ENCODE measurements at places on chromosomes 1 and 21.

DNA sequence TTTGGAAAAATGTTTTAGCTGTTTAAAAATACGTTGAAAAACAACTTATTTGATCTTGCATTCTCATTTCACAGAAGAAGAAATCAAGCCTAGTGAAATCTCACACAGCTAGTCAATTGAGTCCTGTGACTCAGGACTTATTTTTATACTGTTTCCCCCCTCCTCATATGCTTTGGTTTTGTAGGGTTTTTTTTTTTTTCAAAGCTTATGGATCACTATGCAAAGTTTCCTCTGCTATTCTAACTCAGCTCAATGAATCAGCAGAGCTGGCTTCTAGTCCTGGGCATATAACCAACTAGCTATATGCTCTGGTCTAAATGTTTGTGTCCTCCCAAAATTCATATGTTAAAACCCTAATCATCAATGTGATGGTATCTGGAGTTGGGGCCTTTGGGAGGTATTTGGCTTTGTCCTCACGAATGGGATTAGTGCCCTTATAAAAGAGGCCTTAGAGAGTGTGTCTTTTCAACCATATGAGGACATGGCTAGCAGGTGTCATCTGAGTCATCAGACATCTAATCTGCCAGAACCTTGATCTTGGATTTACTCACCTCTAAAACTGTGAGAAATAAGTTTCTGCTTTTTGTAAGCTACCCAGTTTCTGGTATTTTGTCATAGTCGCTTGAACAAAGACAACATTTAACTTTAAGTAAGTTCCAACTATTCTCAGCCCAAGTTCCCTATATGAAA, 317.2 kb upstream of the C1orf87 start:
- no peak for DNase-seq

GRCh38 chr1:189151361-189151760, 1326.3 kb downstream of the BRINP3 start:
- no peak for DNase-seq

- no peak for DNase-seq
These were observed 13.1 kb downstream of the TXNIP start for GRCh38 chr1:145983206-145983675.

DNA sequence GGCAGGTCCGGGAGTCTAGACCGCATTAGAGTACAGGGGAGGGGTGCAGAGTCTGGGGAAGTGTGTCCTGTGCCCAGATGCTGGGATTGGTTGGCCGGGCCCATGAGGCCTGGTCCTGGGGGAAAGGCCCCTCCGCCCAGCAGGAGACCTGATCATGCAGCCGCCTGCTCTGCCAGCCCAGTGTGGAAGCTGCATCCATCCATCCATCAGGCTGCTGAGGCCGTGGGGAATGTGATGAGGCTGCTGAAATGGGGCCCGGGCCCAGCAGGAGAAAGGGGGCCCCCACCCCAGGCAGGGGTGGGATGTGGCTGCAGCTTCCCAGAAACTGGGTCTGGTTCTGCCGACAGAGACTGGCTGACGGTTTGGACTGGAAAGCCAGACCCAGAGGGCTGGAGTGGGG, 37.2 kb downstream of the EPHA2 start:
- no peak for DNase-seq

DNA sequence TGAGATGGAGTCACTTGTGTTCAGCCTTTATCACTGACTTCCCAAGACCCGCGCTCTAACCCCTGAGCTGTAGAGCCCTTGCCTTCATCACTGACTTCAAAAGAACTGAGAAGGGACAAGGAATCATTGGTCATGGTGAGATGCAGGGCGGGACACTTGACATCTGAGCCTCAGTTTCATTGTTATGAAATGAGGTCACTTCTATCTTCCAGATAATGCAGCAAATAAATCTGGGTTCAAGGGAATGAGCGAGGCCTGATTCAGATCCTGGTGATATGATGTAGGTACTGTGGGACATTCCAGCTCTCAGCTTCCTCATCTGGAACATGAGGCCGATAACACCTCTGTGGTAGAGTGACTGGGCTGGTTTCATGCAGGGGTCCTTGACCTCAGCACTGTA, 13.8 kb downstream of the KAZN start:
- no peak for DNase-seq

DNA sequence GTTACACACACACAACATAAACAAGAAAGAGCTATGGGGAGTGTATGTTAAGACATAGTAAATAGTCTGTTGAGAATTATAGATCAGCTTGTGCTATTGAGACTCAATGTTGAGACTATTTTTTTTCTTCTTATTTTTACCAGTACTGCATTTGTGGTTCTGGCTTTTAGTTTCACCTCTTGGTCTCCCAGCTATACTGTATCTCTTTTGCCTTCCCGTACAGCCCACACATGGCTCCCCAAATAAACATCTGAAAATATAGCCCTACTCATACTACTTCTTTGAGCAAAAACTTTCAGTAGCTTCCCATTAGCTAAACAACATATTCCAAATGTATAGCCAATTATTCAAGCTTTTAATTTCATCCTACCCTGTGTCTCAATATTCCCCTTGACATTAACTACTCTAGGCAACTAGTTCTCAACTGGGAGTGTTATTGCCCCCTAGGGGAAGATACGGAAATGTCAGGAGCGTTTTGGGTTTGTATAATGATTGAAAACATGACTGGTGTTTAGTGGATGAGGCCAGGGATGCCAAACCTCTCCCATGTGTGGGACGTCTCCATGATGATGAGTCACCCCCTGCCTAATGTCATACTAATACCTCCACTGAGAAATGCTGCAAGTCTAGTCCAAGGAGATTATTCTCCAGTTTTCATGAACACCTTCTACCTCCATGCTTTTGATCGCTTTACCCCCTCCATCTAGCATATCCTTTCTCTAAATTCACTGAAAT, 6.8 kb downstream of the RPE65 start:
- no peak for DNase-seq

DNA sequence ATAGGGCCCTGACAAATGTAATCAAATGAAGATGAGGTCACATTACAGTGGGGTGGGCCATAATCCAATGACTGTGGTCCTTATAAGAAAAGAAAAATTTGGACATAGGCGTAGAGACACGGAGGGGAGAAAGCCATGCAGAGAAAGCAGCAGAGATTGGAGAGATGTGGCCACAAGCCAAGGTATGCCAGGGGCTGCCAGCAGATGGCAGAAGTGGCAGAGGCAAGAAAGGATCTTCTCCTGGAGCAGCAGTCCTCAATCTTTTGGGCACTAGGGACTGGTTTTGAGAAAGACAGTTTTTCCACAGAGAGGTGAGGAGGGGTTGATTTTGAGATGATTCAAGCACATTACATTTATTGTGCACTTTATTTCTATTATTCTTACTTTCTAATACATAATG, 355.1 kb downstream of the NPHP4 start:
- DNase-seq: no peak

DNA sequence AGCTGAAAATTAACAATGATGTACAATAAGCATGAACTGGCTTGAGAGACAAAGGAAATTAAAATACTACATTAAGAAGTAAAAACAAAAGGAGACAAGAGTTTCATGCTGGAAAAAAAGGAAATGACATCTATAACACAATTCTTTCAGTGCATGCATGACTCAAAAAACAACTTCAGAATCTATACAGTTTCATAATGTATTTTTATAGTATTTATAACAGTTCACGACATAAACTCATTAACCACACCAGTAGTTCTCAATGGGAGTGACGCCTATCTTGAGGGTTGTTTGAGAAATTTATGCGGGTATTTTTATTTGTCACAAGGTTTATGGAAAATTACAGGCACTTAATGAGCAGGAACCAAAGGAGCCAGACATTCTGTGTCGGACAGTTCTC, 168.5 kb downstream of the SMYD3 start:
- DNase-seq: no peak

DNA sequence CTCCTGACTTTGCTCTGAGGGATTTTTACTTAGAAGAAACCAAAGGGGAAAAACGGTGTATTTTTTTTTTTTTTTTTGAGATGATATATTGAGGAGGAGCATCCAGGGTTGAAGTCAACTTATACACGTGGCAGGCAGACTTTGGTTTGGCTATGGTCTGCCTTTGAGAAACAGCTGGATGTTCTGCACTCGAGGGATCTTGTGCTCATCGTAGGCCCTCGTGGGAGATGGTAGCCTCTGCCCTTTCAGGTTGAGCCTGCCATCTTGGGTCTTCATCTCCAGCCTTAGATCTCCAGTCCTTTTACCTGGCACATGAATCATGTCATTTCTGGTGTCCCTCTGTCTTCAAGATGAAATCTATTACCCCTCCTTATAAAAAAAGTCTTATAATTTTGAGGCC, 67.1 kb upstream of the UBE2U start:
- no peak for DNase-seq
